Gastrocnemius medialis (tissue), 4 donors: ENCODE measurements at places on chromosomes 4 and X. TPM values are rescaled to one million over a fixed set of nuclear protein-coding genes. Genes with fewer than 3 reads are reported as not detected.

DNA sequence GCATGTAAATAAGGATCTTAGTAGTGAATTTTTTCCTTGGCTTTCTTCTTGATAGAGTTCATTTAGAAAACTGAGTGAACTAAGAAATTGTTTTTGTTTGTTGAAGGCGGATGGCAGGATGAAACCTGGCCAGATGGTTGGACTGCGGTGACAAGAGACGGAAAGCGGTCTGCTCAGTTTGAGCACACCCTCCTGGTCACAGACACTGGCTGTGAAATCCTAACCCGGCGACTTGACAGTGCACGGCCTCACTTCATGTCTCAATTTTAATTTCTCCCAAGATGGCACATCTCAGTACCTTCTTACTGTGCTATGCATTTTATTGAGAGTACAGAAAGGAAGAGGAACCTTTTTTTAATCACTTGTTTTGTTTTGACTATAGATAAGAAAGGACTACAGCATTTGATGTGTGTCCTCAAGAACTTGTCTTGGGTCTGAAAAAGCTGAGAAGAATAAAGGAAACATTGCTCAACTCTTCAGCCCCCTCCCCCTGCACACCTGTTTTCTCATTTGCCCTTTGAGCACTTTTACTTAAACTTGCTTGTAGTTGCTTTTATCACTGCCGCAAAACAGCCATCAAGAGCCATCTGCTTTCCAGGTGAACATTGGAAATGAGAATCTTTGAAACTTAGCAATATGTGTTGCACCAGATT, 27.4 kb downstream of the ADH5 start:
- H3K4me1 ChIP-seq, result peaks cover 7% of the 10 kb centered on the region
- no peak overlapping the region for H3K4me3 ChIP-seq
- H3K36me3 ChIP-seq, result peaks cover 7% of the 10 kb centered on the region
- no peak for DNase-seq

DNA sequence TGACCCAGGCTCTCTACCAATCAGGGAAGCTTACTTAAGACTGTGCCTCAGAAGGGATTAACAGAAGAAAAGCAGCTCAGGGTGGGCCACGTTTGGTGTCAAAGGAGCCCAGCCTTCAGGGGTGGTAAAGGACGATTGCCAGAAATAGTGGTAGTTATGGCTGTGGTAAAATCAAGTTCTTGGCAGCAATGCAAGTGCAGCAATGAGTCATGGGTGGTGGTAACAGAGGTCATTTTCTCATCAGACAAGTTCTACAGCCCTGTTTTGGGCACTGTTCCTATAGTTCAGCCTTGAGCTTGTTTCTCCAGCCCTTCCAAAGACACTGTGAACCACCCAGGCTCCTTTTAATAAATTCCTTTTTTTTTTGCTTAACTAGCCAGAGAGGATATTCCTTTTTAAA, 120.3 kb downstream of the EFHC2 start:
- no peaks in the 10 kb centered on the region for H3K27me3 ChIP-seq
- no peak for DNase-seq
- H3K4me3 ChIP-seq, result no peak overlapping the region
- H3K27ac ChIP-seq, result no peak overlapping the region
- no peaks in the 10 kb centered on the region for H3K36me3 ChIP-seq

DNA sequence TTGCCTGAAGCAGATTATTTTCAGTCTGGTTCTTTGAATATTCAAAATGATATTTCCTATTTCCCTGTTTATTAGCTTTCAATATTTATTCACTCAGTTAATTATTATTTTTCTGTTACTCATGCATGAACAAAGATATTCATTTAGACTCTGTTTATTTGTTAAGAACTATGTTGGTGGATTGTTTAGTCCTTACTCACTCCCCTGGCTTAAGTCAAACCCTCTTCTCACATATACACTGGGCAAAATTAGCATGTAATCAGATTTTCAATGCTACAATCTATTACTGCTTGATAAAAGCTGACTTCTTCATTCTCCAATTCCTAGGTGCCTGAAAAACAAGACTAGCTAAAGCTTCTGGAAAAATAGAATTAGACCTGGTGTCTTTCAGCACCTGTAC, 335.8 kb downstream of the FAT4 start:
- DNase-seq, result no peak
- no peaks in the 10 kb centered on the region for H3K36me3 ChIP-seq
- H3K4me3 ChIP-seq, result no peak overlapping the region
- H3K27me3 ChIP-seq, result no peaks in the 10 kb centered on the region
- no peaks in the 10 kb centered on the region for H3K4me1 ChIP-seq

DNA sequence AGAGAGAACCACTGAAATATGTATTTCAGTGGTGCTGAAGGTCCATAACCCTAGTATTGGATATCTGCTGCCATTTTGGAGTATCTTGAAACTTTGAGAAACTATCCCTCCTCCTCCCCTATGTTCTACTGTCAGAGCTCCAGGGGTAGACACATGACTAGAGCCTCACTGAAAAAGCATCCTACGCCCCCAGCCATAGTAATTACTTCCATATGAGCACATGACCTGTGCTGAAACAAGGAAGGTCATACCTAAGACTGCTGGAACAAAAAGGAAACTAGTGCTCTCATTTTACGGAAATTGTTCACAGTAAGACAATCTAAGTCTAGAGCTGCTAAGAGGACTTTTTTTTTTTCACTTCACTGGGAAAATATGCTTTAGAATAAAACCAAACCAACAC, 42.0 kb upstream of the MAPK10 start:
- no peak overlapping the region for H3K4me3 ChIP-seq
- no peak for DNase-seq
- H3K27me3 ChIP-seq, result no peaks in the 10 kb centered on the region

- H3K27me3 ChIP-seq, result no peaks in the 10 kb centered on the region
- no peaks in the 10 kb centered on the region for H3K36me3 ChIP-seq
- no peaks in the 10 kb centered on the region for H3K4me1 ChIP-seq
- no peak overlapping the region for H3K27ac ChIP-seq
- DNase-seq, result no peak
Observed at GRCh38 chr4:174062831-174063230, 220.6 kb downstream of the FBXO8 start.

DNA sequence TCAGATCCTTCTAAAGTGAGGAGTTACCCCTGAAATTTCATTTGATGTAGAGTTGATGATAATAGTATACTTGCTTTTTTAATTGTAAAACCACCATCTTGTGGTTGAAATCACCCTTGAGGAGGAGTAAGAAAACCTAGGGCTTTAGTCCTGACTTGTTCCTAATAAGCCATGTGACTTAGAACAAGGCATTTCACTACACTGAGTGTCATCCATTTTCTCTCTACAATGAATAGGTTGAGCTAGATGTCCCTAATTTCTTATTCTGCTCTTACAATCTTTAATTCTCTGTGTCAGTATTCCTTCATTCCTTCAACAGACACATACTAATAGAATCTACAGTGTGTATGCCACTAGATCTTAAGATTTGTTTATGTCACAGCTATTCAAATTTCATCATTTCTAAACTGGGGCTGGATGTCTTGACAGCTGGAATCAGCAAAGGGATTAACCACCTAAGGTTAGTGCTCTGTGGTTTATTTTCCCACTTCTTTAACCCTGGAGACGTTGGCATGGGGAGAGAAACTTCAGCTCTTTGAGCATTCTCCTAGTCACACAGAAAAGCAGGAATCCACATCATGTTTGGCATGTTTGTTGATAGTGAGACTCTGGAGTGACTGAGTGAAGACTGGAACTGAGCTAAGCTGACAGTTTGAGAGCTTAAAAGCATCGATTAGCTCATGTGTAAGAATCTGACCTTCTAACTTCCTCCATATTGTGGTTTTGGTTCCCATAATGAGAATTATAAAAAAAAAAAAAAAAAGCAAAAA, 246.3 kb downstream of the NDST4 start:
- no peak overlapping the region for H3K27ac ChIP-seq
- DNase-seq, result no peak
- no peaks in the 10 kb centered on the region for H3K4me1 ChIP-seq
- no peaks in the 10 kb centered on the region for H3K36me3 ChIP-seq
- no peak overlapping the region for H3K4me3 ChIP-seq

- no peak for DNase-seq
- no peaks in the 10 kb centered on the region for H3K36me3 ChIP-seq
- H3K27ac ChIP-seq, result no peak overlapping the region
Observed at GRCh38 chr4:44985938-44986337, 259.6 kb upstream of the GNPDA2 start.

GRCh38 chr4:116724249-116724648, 361.1 kb downstream of the TRAM1L1 start:
- no peak overlapping the region for H3K27ac ChIP-seq
- H3K4me3 ChIP-seq, result no peak overlapping the region
- no peaks in the 10 kb centered on the region for H3K27me3 ChIP-seq
- DNase-seq, result no peak
- no peaks in the 10 kb centered on the region for H3K36me3 ChIP-seq
- no peaks in the 10 kb centered on the region for H3K4me1 ChIP-seq

GRCh38 chr4:153131596-153131995, 72.6 kb upstream of the TRIM2 start:
- H3K4me1 ChIP-seq, result peaks cover 4% of the 10 kb centered on the region
- H3K36me3 ChIP-seq, result no peaks in the 10 kb centered on the region
- H3K27me3 ChIP-seq, result no peaks in the 10 kb centered on the region

GRCh38 chr4:118155516-118155915, 121.2 kb downstream of the NDST3 start:
- H3K4me3 ChIP-seq, result no peak overlapping the region
- H3K27ac ChIP-seq, result no peak overlapping the region
- H3K27me3 ChIP-seq, result no peaks in the 10 kb centered on the region
- no peaks in the 10 kb centered on the region for H3K4me1 ChIP-seq
- no peaks in the 10 kb centered on the region for H3K36me3 ChIP-seq
- no peak for DNase-seq

DNA sequence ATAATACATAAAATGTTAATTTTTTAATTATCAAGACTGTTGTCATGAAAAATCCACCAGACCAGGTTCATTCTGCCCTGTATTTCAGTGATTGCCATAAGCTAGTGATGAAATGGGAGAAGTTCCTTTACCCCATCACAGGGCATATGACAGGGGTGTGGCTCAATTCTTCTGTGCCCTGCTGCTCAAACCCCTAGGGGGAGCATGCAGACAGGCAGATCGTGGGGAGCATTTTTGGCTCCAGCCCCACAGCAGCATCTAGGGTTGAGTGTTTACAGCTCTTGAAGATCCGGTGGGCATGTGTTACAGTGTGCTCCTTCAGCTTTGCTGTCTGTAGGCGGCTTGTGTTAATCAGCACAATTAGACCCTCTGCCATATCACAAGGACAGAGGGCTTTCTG, 700.7 kb downstream of the PCDH18 start:
- no peak overlapping the region for H3K4me3 ChIP-seq
- H3K27ac ChIP-seq, result no peak overlapping the region
- no peaks in the 10 kb centered on the region for H3K4me1 ChIP-seq
- no peaks in the 10 kb centered on the region for H3K27me3 ChIP-seq

DNA sequence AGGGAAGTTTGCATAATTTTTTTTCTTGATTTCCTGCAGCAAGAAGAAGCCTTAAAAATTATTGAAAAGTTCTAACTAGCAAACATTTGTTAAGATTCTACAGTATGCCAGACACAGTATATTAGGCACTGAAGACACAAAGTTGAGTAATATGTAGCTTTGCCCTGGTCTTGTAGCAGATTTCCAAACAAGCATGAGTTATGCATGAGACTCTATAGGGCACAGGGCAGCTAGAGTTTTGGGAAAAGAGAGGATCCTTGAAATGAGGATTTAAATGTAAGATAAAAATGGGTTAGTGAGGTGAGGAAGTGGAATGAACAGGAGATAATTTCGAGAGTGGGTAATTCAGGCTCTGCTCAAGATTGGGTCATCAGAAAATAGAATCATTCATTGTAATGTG, 8.6 kb upstream of the GPRIN3 start:
- H3K4me3 ChIP-seq, result no peak overlapping the region
- no peaks in the 10 kb centered on the region for H3K4me1 ChIP-seq
- no peaks in the 10 kb centered on the region for H3K27me3 ChIP-seq
- DNase-seq, result no peak
- H3K27ac ChIP-seq, result no peak overlapping the region

DNA sequence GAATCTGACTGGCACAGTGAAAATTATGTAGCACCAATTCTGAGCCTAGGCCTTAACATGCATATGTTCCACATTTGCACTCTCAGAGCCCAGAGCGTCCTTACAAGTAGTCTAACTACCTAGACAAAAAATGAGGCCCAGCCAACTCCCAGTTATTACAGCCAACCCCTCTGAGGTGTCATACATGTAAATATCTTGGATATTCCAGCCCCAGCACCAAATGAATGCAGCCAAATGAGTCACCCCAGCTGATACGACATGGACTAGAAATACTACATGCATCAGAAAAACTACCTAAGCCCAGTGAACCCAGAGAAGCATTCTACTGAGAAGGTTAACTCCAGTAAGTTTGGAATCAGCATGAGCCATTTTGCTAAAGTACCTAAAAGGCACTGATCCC, 145.1 kb downstream of the STPG2 start:
- no peak overlapping the region for H3K4me3 ChIP-seq
- no peak overlapping the region for H3K27ac ChIP-seq
- H3K36me3 ChIP-seq, result no peaks in the 10 kb centered on the region
- H3K4me1 ChIP-seq, result no peaks in the 10 kb centered on the region
- no peaks in the 10 kb centered on the region for H3K27me3 ChIP-seq

GRCh38 chr4:123599920-123600810, 203.6 kb downstream of the SPRY1 start:
- peak overlapping the region; percentile 69 for H3K27ac ChIP-seq
- peak; percentile 28 for DNase-seq
- peaks cover 17% of the 10 kb centered on the region for H3K4me1 ChIP-seq
- no peak overlapping the region for H3K4me3 ChIP-seq
- no peaks in the 10 kb centered on the region for H3K36me3 ChIP-seq
- H3K27me3 ChIP-seq, result no peaks in the 10 kb centered on the region

- H3K4me1 ChIP-seq, result no peaks in the 10 kb centered on the region
- no peaks in the 10 kb centered on the region for H3K36me3 ChIP-seq
- H3K27ac ChIP-seq, result no peak overlapping the region
- no peaks in the 10 kb centered on the region for H3K27me3 ChIP-seq
- no peak for DNase-seq
- no peak overlapping the region for H3K4me3 ChIP-seq
Observed at GRCh38 chrX:104295636-104296035, 40.9 kb upstream of the ESX1 start.

DNA sequence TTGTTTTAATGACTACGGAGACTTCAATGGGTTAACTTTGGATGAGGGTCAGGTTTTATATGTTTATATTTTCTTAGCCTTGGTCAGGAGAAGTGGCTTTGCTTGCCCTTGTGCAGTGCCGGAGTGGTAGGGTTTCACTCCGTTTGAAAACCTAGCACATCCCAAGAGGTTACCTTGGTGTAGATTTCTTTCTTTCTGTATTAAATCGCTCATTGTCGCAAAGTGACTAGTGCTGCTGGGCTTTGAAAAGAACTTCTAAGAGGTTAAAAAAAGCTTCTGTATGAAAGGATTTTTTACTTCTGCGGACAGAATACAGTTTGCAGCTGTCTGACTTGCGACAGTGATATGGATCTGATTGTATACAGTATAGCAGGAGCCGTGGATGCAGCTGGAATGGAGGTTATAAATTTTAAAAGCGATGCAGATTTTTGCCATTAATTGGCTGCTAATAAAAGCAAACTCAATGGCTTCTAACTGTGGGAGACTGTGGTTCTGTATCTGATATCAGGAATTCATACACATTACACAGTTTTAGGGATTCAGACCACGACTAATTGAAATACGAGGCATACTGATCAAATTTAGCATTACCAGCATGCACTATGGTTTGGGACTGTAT, 340.9 kb upstream of the PITX2 start:
- H3K27ac ChIP-seq, result no peak overlapping the region
- H3K4me3 ChIP-seq, result no peak overlapping the region
- H3K27me3 ChIP-seq, result no peaks in the 10 kb centered on the region
- H3K4me1 ChIP-seq, result no peaks in the 10 kb centered on the region

GRCh38 chrX:118346258-118347094, 570 bp downstream of the WDR44 start:
- peak; percentile 5 for DNase-seq
- H3K4me1 ChIP-seq, result peaks cover 27% of the 10 kb centered on the region
- no peaks in the 10 kb centered on the region for H3K36me3 ChIP-seq
- H3K27ac ChIP-seq, result peak overlapping the region; percentile 93
- no peaks in the 10 kb centered on the region for H3K27me3 ChIP-seq

Gene ARL9
- total RNA-seq, result not detected

Gene SOWAHB
- total RNA-seq, result not detected
